NCI-H2171 (cell line): ENCODE measurements at places on chromosomes 2 and 18.

DNA sequence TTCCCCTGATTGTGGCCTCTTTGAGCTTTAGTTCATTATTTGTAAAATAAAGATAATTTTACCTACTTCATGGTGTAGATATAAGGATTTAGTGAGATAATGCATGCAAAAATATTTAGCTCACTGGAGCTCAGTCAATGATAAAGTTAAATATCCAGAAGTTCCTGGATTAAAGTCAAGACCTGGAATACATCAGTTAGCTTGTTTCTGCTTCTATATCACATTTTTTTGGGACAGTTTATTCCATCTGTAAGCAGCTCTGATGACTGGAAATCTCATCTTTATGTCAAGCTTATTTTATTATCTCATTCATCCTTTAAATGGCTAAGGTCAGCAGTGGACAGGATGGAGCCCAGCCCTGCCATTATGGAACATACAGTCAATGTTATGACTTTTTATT, 152.0 kb downstream of the EVA1A start:
- no peak for DNase-seq

DNA sequence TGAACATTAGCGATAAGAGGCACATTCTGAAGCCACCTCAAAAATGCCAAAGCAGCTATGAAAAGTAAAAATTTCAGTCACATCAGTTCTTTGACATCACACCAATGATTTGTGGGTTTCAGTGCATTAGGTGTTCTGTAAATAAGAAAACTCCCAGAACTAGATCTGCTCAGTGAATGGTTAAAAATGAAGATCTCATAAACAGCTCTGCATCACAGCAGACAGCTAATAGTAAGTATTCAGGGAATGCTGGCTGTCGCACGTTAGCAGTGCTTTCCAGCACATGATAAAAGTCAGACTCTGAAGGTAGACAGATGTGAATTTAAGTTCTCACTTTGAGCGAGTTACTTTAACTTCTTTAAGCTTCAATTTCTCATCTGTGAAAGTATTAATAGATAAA, 154.9 kb downstream of the SATB2 start:
- DNase-seq = no peak

GRCh38 chr2:31070339-31071125, 67.7 kb downstream of the GALNT14 start:
- no peak for DNase-seq

- DNase-seq = no peak
Observed at GRCh38 chr2:118242216-118242615, 153.9 kb downstream of the INSIG2 start.

DNA sequence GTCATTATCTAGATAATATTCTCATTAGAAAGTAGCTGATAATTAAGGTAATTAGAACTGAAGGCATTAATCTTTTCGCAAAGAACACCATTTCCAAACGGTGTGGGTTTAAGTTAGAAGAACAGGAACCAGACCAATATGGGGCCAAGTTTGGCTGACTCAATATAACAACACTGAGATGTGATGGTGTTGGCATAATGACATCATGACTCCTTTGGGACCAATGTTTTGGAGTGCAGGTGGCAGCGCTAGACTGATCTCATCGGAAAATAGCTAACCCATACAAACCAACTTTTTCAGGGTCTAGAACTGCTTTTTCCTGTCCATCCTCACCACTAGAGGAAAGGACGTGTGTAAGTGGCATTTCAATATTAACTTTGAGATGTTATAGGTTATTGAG, 1171.7 kb upstream of the ZEB2 start:
- DNase-seq = peak; percentile 8

DNA sequence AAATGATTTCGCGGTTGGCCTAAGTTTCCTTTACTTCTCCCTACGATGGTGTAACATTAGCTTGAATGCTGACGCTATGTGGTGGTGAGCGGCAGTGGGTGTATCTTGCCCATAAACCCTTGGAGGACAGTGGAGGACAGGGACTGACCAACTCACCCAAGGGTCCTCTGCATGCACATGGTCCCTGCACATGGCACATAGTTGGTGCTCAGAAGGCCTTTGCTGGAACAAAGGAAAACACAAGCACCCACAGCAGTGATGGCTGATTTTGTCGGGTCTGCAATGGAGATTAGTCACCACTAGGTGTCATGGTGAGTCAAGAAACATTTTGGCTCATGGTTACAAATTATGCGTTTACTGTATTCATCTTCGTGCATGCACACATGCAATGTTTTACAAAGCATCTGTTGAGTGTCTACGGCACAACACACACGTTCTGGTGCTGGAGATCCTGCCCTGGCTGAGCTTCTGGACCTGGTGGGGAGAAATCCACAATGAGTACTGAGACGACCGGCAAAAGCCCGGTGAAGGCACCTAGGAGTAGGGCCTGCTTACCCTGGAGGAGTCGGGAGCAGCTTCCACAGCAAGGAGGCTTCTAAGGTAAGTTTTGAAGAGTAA, 44.0 kb downstream of the PDCL3 start:
- DNase-seq = no peak

- DNase-seq = no peak
Observed at GRCh38 chr2:29241955-29242565, 126.8 kb downstream of the CLIP4 start.

DNA sequence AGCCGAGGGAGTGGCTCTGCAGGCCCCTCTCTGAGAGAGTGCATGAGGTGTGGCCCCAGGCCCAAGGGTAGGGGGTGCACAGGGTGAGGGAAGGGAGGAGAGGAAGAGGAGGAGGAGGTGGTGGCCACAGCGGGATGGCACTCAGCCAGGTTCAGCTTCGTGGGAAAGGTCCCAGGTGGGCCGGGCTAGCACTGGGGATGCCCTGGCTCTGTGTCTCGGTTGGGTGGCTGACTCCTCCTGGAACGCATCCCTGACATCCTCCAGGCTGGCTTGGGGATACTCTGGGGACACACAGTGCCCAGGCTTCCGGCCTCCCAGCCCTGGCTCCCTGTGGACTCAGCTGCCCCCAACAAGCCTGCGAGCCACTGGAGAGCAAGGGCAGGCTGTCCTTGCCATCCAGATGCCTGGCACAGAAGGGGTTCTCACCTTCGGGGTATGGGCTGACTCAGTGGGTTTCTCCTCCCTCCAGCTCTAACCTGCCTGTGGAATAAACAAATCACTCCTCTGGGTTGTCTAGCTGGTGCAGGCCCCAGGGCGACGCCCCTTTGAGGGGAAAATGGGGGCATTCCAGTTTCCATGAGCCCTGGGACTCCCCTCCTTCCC, 582 bp upstream of the ZAP70 start:
- DNase-seq = no peak
